Activated T-cell treated with anti-CD3 and anti-CD28 coated beads, Interleukin-2, amount 50 U/mL, for 72 hours (primary cell): ENCODE measurements at places on chromosomes 1 and 21.

DNA sequence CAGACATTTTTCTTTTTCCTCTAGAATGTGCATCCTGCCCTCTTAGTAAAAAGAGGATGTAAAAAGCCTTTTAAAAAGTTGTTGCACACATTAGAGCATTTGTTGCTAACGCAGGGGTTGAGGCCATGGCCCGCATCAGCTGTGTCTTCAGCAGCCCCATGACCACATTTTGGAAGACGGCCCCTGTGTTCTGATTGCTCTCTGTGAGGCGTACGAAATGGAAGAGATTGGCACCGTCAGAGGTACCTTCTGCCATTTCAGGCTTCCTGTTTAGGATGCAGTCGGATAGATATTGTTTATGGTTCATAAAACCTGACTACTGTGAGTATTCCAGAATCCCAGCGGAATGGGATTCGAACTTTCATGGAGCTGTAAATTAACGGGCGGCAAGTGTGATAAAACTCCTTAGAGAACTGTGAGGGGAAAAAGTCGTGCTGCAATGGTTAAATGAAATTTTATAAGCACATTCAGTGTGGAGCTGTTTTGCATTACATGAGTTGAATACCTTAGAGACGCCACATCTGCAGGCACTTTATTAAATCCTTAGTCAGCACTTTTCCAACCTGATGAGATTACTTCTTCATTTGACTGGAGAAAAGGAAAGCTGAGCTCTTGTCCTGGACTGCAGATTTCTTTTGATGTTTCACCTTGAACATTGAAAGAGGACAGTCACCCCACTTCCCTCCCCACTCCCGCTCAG is 273.9 kb downstream of the TM2D1 start:
- DNase-seq: no peak

- no peak for DNase-seq
Observed at GRCh38 chr1:64881281-64881680, 85.1 kb downstream of the JAK1 start.

DNA sequence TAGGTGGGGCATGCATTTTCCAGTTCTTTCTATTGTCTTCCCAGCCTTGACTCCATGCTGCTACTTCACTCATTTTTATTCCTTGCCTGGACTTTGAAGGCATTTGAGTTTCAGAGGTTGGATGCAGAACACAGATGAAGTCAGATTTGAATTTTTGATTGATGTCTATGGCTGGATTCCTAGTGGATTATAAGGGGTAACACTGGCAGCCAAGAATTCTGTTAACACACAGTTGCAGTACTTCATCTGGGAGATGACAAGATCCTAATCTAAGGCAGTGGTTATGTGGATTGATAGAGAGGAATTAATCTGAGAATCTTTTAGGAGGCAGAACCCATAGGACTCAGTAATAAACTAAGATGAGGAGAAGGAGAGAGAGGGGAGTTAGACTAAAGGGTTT is 439.0 kb upstream of the USP24 start:
- no peak for DNase-seq

- peak; percentile 48 for DNase-seq
Observed at GRCh38 chr1:228555074-228555994, 68.2 kb downstream of the RNF187 start.

GRCh38 chr1:121444096-121444495 is 259.3 kb downstream of the SRGAP2C start:
- DNase-seq: no peak

DNA sequence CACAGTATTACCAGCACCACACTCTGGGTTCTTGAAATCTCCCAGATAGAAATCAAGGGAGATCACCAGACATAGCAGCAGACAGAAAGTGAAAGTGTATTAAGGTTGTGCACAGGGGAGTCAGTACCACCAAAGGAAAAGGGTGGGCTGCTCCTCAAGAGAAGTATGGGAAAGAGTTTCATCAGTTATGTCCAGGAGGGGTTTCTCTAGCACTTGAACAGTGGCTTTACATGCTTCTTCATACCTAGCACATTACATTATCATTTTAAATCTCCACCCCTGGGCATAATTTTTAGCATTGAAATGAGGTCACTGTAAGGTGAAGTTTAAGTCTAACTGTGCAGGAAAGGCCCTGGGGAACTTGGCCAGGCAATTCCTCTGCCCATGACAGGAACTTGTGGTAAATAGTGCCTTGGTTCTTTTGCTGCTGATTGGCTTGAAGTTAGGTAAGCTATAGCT is 601.0 kb downstream of the NUF2 start:
- no peak for DNase-seq

- no peak for DNase-seq
Observed at GRCh38 chr1:84101204-84101603, 42.9 kb upstream of the PRKACB start.

DNA sequence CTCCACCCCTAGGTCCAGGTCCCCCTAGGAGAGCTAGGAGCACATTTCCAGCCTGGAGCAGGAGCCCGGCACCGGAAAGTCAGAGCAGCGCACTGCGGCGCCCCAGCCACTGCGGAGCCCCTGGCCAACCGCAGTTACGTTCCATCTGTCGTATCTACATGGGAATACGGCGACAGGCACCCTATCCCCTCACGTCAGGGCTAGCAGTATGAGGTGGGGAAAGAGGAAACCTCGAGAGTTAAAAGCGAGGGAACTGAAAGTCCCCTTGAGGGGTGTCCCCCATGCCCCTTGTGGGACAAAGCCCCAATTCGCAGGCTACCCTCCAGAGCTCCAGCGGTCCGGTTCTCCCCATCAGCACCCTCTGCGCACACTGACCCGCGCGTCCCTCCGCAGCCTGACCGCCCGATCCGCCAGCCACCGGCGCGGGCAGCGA is 995 bp downstream of the COLGALT2 start:
- DNase-seq: peak; percentile 26

GRCh38 chr21:35840197-35840799 is 220.0 kb downstream of the SETD4 start:
- peak; percentile 44 for DNase-seq

- no peak for DNase-seq
Observed at GRCh38 chr1:24822887-24823286, 77.6 kb downstream of the CLIC4 start.

DNA sequence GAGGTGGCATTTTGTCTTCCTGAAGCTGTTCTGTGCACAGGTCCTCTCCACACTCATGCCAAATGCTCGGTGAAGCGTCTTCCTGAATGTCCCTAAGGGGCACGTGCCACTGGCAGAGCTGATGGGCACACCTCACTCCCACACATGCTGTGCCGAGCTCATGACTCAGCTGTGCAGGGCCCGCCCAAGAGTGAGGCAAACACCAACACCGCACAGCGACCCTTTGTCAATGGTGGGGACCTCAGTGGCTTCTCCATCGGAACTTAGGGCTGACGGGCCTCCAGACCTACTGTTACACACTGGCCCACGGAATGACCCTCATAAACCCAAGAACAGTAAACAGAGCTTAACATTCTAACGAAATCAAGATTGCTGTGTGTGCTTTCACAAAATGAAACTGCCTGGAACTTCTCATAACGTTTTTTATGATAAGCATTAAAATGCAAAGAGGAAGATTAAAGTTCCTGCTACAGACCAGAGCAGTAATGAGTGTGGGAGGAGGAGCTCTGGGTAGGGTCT is 89.3 kb downstream of the SIM2 start:
- no peak for DNase-seq

- no peak for DNase-seq
Observed at GRCh38 chr1:184461321-184461720, 74.5 kb downstream of the C1orf21 start.

DNA sequence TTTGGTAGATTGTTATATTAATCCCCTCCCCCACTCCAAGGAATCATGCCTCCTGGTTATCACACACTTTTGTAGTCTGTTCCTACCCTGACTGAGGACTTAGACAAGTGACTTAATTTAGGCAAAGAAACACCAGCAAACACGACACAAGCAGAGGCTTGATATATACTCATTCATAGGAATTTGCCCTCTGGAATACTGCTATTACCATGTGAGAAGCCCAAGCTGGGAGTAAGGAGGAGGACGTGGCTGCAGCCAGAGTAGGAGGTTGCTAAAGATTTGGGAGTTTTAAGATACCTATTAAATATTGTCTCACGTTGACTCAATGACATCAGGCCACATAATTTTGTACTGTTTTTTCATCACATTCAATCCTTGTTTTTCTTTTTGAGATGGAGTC is 100.2 kb downstream of the LRRC53 start:
- DNase-seq: no peak

DNA sequence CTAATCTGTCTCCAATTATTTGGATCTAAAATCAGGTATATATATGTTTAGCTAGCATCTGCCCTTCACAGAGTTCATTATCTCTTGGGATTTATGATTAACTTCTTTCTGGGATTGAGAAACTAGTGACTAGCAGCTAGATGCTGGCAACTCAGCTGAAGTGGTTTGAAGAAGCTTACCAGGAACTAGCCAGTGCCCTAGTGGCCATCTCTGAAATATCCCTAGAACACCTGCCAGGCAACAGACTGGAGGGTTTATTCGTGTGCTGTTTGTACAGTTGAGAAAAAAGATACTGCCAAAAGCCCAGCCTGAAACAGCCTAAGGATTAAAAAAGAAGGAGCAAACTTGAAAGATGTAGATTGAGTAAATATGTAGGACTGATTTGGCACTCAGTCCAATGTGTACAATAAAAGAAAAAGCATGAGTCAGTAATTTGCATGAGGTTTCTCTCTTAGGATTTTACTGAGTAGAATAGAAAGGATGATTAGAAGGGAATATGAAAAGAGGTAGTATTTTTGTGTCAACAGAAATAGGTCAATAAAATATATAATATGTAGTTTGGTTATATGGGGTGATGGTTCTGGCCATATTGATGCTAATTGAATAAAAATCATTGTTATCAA is 1144.6 kb upstream of the ADGRL2 start:
- no peak for DNase-seq

- DNase-seq: no peak
Observed at GRCh38 chr1:58762806-58763205, 21.0 kb downstream of the JUN start.

DNA sequence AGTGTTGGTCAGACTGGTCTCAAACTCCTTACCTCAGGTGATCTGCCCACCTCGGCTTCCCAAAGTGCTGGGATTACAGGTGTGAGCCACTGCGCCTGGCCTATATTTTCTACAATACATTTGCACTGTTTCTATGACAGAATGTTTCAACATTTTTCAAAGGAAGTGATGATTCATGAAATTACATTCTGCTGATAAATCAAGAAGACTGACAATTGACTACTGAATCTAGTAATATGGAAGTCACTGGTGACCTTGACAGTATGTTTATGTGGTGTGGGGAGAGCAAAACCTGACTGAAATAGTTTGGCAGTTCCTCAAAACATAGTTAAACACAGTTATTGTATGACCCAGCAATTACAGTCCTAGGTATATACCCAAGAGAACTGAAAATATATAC is 18.1 kb downstream of the LRIF1 start:
- DNase-seq: no peak

- DNase-seq: no peak
Observed at GRCh38 chr1:2316451-2316961, 74.8 kb downstream of the MORN1 start.

- no peak for DNase-seq
Observed at GRCh38 chr21:43902441-43902840, 37.4 kb downstream of the AGPAT3 start.

- DNase-seq: no peak
Observed at GRCh38 chr1:191350938-191351337, 807.3 kb upstream of the RGS18 start.

GRCh38 chr1:109243860-109244552 is 5.3 kb upstream of the CELSR2 start:
- DNase-seq: no peak

DNA sequence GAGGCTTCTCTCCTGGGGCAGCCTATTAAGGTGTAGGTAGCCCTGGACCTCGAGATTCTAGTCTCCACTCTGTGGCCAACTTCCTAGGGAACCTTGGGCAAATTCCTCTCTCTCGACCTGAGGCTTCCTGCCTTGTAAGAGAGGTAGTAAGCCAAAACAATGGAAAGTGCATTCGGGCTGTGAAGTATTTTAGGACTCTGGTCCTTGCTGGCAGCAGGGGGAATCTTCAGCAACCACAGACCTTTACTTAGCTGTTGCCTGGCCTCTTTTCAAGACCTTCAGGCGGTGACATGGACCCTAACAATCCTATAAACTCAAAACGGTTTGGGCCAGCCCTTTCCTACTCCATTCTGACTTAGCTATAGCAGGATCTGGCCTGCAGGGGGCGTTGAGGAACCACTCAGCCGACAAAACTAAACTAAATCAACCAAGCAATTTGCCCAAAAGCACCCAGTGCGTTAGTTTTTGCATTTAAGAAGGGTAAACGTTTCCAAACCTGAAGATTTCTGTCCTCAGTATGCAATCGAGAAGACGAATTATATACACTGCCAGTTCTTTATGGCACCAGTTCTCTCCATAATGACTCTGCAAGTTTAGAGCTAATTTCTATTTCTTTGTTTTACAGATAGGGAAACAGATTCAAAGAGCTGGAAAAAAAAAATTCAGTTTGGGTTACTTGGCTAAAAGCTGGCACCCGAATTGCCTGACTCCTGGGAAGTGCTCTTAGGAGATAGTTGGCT is 10.9 kb upstream of the SESN2 start:
- peak; percentile 79 for DNase-seq

DNA sequence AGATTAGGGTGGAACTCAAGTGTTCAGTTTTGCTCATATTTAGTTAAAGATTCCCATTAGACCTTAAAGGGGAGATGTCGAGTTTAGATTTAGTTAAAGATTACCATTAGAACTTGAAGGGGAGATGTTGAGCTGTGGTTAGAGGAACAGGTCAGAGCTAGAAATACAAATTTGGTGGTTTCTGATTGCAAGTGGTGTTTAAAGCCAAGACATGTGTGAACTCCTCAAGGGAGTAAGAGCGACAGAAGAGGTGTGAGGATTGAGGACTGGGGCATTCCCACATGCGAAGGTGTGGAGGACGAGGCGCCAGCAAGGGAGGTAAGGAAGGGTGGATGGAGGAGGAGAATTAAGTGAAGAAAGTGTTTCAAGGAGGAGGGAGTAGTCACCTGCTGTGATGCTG is 168.6 kb downstream of the IER5 start:
- DNase-seq: no peak

- DNase-seq: no peak
Observed at GRCh38 chr1:114517348-114517747, 6.3 kb upstream of the TRIM33 start.

DNA sequence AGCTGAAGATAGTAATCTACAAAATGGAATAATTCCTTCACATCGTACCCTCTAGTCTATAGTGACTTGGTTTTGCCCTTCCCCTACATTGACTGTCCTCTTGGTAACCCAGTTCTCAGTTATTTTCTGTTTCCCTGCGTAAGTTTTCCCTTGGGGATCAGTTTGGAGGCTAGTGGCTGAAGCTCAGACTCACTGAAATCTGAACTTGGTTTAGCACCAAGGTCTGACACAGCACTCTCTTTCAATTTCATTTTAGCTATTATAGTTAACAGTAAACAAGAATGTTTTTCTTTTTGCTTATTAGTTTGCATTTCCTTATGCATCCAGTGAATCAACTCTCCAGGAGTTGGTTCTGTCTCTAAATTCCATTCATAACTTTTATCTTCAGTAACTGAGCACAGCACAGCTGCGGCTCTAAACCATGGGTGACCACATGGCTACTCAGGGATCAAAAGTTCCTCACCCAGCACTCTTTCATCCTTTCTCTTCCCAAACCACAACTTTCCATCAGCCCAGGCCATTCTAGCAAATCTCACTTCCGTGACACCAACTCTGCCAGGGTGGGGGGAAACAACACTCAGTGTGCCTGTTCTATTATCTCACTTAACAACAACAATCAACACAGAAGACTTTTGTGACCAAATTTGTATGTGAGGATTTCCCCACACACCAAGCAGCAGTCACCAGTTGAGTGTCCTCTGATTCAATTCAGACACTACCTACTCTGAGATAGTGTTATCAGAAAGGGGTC is 17.6 kb upstream of the IFI6 start:
- DNase-seq: no peak

- peak; percentile 83 for DNase-seq
Observed at GRCh38 chr1:160837558-160838205, 25.0 kb downstream of the CD244 start.
